Cardiac septum (tissue), 1 donor: ENCODE measurements at places on chromosomes 3 and 15. TPM values are rescaled to one million over a fixed set of nuclear protein-coding genes. Genes with fewer than 3 reads are reported as not detected.

Gene CTXN2
- not detected for total RNA-seq

Gene AP3B2
- 0.22 TPM for total RNA-seq

GRCh38 chr3:58776231-58776630, 109.7 kb upstream of the FAM3D start:
- DNase-seq, result no peak

Gene OR5H2
- not detected for total RNA-seq

GRCh38 chr15:39285071-39285470, 295.8 kb upstream of the THBS1 start:
- no peak for DNase-seq

Gene MGLL
- total RNA-seq, result 45.7 TPM

- no peak for DNase-seq
These were observed 1.0 kb downstream of the LRRC28 start for GRCh38 chr15:99252326-99252725.

- no peak for DNase-seq
These were observed 723.8 kb downstream of the TUSC7 start for GRCh38 chr3:117433427-117433826.

Gene GHSR
- not detected for total RNA-seq

DNA sequence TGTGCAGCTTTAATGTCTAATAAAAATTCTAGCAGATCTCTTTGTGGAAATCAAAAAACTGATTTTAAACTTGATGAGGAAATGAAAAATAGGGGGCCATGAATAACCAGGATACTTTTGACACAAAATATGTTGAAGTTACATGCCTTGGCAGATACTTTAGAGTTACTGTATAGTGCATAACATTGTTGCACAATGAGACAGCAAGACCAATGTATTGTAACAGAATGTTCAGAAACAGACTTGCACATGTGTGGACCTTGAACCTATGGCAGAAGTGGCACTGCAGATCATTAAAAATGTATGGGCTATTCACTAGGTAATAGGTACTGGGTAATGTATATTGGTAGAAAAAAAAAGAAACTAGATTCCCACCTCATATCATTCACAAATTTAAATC, 343.0 kb upstream of the ARL6 start:
- DNase-seq, result no peak

DNA sequence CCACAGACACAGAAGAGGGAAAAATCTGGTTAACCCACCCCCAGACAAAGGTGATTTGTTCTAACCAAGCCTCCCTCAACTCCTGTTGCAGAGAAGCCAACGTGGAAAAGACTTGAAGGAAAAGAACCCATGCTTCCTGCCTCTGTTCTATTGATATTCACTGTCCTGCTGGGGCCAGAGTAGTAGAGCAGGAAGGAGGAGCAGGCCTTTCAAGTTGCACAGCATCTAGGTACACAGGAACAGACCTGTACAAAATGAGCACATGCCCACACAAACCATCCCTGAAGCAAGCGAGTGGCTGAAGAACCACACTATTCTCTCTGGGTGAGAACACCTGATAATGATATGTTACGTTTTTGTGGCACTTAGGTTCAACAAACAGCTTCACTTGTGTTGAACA, 29.9 kb downstream of the RASGRP1 start:
- DNase-seq, result no peak

DNA sequence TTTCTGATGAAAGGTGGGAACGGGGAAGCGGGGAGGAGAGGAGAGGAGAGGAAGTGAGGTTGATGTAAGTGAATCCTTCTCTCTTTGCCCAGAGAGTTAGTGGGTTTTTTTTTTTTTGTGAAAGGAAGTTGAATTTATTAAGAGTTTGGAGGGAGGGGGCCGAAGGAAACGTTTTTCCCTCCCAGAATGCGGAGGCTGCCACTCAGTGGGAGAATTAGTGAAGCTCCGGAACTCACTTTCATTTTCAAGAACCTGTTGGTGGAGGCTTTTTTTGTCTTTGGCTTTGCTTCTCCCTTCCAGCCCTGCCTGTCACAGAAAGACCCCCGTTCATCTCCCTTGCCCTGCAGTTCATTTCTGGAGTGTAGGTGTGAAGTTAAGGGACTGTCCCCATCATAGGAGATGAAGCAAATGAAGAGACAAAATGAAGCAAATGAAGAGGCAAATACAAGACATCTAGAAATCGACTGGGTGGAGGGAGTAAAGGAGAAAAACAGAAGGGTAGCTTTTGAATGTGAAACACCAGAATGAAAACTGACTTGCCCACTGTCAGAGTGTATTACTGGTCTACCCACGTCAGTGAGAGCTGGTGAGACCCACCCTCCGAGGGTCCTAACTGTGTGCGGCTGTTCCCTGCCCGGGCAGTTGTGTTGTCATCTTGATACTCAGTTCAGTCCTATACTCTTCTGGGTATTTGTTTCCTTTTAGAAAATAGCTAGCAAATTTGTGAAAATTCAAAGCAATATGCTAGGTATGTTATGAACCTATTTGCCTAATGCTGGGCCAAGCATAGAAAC, 91.5 kb downstream of the ITPR1 start:
- DNase-seq, result no peak

GRCh38 chr15:60421544-60421943, 23.8 kb upstream of the ANXA2 start:
- DNase-seq, result no peak

Gene MFSD1
- total RNA-seq, result 23.9 TPM

GRCh38 chr3:23761440-23761896, 44.3 kb upstream of the UBE2E1 start:
- DNase-seq, result no peak

DNA sequence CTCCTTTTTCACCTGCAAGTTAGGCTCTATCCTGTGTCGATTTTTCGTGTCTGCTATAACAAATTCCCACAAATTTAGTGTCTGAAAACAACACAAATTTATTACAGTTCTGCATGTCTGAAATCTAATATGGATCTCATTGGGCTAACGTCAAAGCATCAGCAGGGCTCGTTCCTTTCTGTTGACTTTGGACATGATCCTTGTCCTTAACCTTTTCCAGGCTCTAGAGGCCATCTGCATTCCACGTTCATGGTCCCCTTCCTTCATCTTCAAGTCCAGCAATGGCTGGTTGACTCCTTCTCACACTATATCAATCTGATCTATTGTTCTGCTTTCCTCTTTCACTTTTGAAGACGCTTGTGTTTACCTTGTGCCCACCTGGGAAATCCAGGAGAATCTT, 165.7 kb upstream of the RARB start:
- DNase-seq, result no peak

GRCh38 chr3:68878962-68879361, 53.4 kb downstream of the TAFA4 start:
- DNase-seq, result no peak
